ENCODE measurements at places on chromosomes 4 and X. TPM values are rescaled to one million over a fixed set of nuclear protein-coding genes. Genes with fewer than 3 reads are reported as not detected.

- DNase-seq: no peak
These were observed 41.8 kb upstream of the TXK start for GRCh38 chr4:48175806-48176205.

FAM114A1 gene
- total RNA-seq: 118 TPM

GRCh38 chr4:66091786-66092185, 421.5 kb upstream of the EPHA5 start:
- DNase-seq: no peak

GRCh38 chr4:147828331-147828905, 96.5 kb downstream of the ARHGAP10 start:
- no peak for DNase-seq

GRCh38 chrX:126393284-126393683, 159.3 kb downstream of the DCAF12L1 start:
- no peak for DNase-seq

DNA sequence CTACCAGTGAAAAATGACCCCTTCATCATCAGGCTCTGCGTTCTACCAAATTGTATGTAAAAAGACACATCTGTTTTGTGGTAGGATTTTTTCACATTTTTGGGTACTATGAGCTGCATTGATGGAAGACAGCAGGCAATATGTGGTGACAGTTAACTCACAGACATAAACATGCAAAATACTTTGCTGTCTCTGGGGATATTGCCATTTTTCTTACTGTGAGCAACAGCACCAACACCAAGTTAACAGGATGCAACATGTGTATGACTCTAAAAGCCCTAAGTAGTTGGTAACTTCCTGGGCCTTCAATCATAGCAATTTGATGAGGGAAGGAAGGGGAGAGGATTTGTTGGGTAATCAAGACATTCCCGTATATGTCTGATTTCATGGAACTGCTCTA, 56.4 kb upstream of the DRP2 start:
- no peak for DNase-seq

DRD5 gene
- not detected for total RNA-seq

DNA sequence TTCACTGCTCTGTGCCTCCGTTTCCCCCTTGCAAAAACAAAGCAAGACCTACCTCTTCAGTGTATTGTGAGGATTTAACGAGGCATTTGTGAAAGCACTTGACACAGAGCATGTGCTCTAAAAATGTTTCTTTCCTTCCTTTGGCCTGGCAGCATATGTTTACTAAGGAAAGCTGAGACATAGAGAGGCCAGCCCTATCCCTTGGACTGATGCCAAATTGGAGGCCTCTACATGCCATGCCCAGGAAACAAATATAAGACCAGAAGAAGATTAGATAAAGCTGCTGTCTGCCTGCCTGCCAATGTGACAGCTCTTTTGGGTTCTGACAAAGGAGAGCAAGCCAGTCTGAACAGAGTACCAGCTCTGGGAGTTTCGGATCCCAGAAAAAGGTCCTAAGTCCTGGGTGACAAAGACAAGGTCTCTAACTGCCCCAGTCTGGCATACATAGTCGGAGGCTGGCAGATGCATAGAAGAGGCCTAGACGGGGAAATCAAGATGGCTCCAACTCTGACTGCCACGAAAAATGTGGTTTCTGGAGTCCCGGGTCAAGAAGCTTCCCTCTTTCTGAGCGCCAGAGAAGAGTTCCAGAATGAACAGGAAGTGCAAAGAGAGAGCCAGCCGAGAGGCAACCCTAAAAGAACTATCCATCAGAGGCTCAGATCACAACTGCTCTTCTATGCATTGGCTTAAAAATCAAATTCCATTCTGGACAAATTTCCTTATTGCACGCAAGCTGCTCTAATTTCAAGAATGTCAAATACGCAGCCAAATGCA, 25.8 kb downstream of the OTUD6A start:
- DNase-seq: peak; percentile 26

ACOX3 gene
- total RNA-seq: 23.4 TPM

DNA sequence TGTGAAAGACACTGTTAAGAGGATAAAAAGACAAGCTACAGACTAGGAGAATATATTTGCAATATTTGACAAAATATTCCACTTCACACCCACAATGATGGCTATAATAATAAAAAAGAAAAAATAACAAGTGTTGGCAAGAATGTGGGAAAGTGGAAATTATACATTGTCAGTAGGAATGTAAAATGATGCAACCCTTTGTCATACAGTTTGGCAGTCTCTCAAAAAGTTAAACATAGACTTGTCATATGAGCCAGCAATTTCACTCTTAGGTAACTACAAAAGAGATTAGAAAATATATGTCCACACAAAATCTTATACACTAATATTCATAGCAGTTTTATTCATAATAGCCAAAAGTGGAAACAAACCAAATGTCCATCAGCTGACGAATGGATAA, 5.2 kb upstream of the RADX start:
- no peak for DNase-seq

- no peak for DNase-seq
These were observed 31.0 kb downstream of the KDM6A start for GRCh38 chrX:44903830-44904530.

DNA sequence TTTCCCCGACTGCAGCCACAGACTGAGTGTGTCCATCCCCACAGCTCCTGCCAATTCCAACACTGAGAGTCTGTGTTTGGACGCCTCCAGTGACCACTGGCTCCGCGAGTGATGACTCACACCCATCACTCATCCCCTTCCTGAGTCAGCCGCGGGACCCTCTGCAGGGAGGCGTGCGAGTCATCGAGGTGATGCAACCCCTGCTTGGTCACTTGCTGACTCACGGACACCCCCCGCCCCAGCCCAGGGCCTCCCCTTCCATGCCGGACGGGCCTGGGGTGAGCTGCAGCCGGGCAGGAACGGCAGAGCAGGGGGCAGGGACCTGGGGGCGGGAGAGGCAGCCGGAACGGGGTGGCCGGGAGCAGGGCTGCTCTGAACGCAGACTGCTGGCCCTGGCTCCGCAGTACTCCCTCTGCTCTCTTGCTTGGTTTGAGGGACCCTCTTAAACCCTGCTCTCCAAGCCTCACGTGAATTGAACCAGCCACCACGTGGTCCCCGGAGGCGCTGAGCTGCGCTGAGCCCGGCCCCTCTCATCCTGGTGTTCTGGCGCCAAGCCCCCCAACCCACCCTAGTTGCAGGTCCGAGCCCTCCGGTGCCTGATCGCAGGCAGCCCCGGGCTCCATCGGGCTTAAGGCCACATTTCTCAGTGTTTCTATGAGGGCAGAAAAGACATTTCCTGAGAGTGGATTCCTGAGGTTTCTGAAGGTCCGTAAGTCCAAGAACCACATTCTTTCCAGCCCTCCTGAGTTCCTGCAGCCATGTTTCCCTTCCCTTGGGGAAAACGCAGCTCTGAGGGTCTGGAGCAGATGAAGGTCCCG, 32.4 kb downstream of the FGFRL1 start:
- DNase-seq: peak; percentile 99

ADGRG2 gene
- total RNA-seq: 0.58 TPM

DNA sequence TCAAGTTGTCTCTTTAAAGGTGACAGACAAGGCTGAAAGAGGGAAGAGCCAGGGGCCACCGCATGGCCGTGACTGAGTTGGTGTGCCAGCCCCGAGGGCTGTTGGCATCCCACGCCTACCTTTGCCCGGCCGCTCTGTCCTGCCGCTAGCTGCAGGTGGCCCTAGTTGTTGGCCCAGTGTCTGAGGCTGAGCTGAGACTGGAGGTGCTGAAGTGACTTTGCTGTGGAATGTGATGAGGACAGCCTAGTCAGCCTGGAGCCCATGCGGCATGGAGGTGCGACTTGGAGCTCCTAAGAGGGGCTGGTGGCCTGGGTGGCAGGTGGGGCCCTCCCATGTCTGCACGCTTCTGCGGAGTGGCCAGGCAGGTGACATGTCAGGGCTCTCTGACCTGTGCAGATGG, 6.6 kb downstream of the TADA2B start:
- no peak for DNase-seq

DNA sequence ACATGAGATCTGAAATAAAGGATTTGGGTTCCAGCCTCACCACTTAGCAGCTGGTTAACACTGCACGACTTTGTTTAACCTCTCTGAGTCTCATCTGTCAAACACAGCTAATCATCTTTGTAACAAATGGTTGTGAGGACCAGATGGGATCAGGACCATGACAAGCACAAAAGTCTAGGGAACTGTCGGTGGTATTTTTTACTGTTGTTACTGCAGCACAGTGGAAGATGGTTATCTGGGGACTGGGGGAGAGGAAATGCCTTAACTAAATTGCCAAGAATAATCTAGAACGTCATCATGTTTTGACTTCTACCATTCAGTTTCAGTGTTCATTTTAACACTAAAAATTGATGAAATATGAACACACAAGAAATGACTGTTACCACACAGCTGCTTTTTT, 99.5 kb downstream of the ADGRA3 start:
- no peak for DNase-seq

DNA sequence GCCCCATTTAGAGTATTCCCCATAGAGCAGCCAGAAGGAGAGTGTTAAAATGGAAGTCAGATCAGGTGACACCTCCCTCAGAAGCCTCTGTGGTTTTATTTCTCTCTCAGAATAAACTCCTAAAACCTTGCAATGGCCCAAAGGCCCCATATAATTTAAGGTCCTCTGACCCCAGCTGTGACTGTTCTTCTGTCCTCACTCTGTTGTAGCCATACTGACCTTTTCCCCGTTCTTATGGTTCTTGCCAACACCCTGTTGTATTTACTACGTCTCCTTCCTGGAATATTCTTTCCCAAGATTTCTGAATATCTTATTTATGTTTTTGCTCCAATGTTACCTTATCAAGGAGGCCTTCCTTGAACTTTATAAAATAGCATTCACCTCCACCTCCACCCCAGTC, 18.0 kb downstream of the ADH7 start:
- DNase-seq: no peak

- DNase-seq: no peak
These were observed 334.7 kb downstream of the PPP1R2C start for GRCh38 chrX:42443267-42443666.

GRCh38 chr4:73005514-73005913, 64.0 kb downstream of the COX18 start:
- DNase-seq: no peak

TRIM60 gene
- total RNA-seq: not detected

DNA sequence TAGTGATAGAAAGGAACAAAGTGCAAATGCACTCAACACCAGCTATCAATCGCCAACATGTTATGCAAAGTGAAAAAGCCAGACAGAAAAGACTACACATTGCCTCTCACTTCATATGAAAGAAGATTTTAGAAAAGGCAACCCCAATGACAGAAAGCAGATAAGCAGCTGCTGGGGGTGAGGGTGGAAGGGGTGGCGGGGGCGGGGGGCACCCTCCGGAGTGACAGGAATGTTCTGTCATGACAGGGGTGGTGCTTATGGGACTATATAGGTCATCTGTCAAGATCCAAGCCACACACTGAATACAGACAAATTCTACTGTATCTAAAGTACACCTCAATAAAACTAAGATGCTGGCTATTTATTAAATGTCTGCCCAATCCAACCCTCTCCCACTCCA, 10.7 kb downstream of the WDR1 start:
- no peak for DNase-seq

TRMT2B gene
- total RNA-seq: 10.1 TPM

UGT2B15 gene
- not detected for total RNA-seq

All from H4 (cell line).